ENCODE measurements at places on chromosomes 7 and 10.

- no peak for DNase-seq
Observed at GRCh38 chr7:157791261-157791660, 454.5 kb downstream of the DNAJB6 start.

DNA sequence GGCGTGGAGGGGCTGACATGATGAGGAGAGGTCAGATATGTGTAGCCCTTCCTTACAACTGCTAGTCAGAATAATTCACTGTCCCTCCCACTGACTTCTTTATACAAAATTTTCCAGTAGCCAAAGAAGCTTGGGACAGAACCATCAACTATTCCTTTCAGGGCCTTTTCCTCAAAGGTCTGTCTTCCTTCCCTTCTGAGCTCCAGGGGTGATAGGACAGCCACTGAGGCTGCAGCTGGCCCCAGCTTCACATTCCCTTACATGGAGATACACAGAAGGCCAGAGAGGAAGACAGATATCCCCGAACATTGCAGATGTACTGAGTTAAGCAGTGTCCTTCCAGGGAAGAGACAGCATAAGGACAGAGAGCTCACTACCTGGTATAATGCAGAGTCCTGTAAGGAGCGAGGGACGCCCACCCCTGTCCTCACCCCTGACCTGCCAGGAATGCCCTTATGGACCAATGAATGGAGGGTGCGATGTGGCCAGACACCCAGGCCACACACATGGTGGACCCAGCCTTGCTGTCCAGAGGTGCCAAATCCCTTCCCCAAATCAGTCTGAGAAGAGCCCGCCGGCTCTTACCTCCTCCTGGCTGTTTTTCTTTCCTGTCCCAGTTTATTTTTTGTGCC lies 754.7 kb downstream of the GRID1 start:
- DNase-seq: no peak

DNA sequence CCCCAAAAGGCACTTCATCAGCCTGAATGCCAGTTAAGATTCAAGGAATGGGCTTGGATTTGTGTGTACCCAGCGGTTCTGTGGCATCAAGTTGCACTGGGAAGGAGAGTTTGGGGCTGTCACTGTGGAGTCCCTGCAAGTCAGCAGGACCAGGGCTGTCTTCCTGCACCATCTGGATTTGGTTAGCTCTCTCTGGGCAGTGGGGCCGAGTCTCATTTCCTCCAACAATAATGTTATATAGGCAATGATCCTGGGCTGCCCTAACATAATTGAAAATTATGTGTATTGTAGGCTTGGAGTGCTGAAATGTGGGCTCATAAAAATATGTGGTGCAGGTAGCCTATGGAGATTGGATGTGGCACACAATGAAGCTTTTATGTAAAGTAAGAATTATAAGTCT lies 87.2 kb downstream of the TCF7L2 start:
- DNase-seq: no peak

DNA sequence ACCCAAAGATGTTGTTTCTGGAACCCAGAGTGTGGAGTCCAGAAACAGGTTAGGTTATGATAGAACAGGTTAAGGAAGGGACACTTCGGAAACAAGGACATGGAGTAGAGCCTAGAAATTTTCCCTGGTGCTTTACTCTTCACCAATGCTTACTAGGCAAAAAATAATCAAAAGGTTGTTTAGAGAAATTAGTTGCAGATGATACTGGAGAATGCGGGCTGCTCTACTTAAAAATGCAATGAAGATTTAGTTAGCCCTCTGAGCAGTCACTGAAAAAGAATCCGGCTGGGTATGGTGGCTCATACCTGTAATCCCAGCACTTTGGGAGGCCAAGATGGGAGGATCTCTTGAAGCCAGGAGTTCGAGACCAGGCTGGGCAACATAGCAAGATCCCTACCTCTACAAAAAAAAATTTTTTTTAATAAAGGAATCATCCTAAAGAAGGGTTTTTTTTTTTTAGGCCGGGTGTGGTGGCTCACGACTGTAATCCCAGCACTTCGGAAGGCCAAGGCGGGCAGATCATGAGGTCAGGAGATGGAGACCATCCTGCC lies 3.3 kb upstream of the UBE2H start:
- no peak for DNase-seq

DNA sequence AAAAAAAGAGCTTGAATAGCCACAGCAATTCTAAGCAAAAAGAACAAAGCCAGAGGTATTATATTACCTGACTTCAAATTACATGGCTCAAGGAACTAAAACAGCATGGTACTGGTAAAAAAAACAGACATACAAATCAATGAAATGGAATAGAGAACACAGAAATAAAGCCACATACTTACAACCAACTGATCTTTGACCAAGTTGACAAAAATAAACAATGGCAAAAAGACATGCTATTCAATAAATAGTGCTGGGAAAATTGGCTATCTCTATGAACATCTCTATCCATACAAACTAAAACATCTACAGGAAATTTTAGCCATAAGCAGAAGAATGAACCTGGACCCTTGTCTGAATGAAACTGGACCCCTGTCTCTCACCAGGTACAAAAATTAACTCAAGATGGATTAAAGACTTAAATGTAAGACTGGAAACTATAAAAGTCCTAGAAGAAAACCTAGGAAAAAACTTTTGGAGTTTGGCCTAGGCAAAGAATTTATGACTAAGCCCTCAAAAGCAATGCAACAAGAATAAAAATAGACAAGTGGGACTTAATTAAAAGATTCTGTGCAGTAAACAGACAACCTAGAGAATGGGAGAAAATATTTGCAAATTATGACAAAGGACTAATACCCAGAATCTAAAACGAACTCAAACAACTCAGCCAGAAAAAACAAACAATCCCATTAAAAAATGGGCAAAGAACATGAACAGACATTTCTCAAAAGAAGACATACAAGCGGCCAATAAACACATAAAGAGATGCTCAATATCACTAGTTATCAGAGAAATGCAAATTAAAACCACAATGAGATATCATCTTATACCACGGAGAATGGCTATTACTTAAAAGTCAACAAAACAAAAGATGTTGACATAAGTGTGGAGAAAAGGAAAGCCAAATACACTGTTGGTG lies 72.8 kb upstream of the DDC start:
- no peak for DNase-seq

DNA sequence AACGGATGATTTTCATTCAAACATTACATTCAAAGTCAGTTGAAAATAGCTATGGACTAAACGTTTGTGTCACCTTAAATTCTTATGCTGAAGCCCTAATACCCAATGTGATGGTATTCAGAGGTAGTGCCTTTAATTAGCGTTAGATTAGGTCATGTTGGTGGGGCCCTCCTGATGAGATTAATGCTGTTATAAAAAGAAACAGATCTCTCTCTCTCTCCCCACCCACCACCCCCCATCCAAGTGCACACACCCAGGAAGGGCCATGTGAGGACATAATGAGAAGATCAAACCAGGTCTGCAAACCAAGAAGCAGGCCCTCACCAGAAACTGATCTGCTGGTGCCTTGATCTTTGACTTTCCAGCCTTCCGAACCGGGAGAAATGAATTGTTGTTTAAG lies 44.2 kb downstream of the ZNF438 start:
- no peak for DNase-seq

- DNase-seq: no peak
Observed at GRCh38 chr7:54581511-54581910, 39.3 kb downstream of the VSTM2A start.

- DNase-seq: no peak
Observed at GRCh38 chr7:70505468-70505867, 626.5 kb upstream of the GALNT17 start.

Data from brain microvascular endothelial cell (primary cell).